ENCODE measurements at places on chromosomes 4 and X.

DNA sequence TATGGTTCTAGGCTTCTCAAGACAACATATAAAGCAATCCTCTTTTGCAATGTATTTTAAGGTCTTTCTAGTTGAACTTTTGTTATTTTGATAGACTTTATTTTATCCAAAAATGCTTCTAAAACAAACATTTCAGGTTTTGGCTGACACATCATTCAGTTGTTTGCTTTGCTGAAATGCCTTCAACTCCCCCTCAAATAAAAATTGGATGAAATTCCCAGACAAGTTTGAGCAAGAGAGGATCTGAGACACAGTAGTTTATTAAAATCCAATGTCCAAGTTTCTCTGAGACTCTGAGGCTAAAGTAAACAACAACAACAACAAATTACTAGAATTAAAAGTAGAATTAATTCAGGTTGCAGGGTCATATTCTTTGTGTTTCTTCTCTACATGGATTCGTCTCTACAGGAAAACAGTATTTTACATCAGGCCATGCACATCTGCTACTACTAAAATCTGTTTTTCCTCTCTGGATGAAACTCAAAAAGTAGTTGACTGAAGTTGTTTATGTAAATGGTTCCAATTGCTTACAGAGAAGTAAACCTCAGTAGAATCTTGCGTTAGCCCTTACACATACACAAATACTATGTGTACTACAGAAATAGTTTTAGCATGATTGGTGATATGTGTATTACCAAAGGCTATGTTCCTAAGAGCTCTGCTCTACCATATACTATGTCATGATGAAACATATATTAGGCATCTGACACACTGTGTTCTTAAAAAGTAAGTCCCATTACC lies 64.9 kb downstream of the PRSS12 start:
- DNase-seq, result peak; percentile 72

DNA sequence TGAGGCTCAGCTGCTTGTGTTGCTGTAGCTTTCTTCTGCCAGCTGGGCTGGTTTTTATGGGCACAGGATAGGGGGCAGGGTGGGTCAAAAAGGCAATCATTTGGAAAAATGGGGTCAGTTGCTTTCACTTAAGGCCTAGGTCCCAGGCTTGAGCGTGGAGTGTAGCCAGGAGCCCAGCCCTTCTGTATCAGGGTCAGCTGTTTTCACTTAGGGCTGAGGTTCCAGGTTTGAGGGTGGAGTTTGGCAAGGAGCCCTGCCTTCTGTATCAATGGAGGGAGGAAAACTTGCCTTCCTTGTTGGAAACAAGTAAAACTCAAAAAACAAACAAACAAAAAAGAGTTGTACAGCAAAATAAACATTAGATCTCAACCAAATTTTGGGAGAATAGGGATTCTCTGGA lies 37.0 kb upstream of the UGT8 start:
- DNase-seq, result no peak

DNA sequence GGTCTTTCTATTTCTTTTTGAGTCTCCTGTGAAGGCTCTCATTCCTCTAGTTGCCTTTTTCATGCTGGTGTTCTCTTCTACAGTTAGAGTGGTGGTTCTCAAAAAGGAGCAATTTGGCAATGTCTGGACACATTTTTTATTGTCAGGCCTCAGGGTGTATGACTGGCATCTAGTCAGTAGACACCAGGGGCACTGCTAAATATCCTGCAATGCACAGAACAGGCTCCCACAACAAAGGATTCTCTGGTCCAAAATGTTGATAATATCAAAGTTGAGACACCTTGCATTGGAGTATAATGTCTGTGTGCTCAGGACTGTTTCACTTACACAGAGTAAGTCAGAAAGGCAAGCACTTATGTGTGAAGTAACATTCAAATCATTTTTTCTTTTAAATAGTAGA lies 1360.7 kb downstream of the ADGRL3 start:
- DNase-seq, result no peak

- DNase-seq, result no peak
Observed at GRCh38 chr4:57605376-57605775, 495.2 kb upstream of the IGFBP7 start.

DNA sequence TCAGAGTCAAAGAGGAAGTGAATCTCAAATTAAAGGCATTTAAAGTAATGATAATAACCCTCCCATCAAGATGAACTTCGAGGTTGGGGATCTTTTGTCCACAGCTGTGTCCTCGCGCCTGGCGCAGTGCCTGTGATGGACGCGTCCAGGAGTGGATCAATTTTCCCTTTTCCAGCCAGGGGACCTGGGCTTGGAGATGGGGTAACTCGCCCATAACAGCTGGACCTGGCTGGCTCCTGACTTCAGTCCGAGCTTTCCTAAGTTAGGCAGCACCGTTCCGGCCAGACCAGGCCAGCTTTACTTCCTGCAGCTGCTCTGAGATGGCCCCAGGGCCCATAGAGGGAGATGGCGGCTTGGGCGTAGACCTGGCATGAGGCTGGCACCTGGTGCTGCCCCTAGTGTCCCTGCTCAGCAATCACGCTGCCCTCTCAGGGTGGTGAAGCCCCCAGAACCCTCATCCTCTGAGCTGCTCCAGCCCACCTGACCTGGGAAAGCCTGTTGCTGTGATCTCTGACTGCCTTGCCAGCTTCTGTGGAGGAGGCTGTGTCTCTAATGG lies 23.9 kb downstream of the ADRA2C start:
- DNase-seq, result no peak

- DNase-seq, result no peak
Observed at GRCh38 chr4:111230265-111230664, 607.4 kb upstream of the PITX2 start.

- no peak for DNase-seq
Observed at GRCh38 chr4:146960634-146961033, 15.0 kb upstream of the TTC29 start.

GRCh38 chr4:169398316-169398715 lies 127.6 kb upstream of the SH3RF1 start:
- peak; percentile 82 for DNase-seq

GRCh38 chr4:142330311-142330710 lies 515.8 kb downstream of the INPP4B start:
- DNase-seq, result no peak

DNA sequence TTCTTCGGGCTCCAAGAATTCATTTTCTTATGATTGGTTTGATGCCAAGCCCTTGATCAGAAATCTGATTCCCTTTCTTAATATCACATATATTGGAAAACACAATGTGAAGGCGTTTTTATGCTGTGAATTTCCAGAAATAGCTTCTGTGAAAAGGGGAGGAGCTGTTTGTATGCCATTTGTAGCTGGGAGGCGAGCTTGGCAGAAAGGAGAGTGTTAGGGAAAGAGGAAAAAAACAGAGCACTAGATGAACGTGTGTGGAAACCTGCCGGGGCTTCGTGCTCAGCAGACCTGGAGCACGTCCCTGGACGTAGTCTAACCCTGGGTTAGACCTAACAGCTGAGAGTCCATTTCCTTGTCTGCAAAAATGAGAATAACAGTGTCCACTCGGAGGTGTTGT lies 3.4 kb downstream of the CLCN4 start:
- DNase-seq, result no peak

DNA sequence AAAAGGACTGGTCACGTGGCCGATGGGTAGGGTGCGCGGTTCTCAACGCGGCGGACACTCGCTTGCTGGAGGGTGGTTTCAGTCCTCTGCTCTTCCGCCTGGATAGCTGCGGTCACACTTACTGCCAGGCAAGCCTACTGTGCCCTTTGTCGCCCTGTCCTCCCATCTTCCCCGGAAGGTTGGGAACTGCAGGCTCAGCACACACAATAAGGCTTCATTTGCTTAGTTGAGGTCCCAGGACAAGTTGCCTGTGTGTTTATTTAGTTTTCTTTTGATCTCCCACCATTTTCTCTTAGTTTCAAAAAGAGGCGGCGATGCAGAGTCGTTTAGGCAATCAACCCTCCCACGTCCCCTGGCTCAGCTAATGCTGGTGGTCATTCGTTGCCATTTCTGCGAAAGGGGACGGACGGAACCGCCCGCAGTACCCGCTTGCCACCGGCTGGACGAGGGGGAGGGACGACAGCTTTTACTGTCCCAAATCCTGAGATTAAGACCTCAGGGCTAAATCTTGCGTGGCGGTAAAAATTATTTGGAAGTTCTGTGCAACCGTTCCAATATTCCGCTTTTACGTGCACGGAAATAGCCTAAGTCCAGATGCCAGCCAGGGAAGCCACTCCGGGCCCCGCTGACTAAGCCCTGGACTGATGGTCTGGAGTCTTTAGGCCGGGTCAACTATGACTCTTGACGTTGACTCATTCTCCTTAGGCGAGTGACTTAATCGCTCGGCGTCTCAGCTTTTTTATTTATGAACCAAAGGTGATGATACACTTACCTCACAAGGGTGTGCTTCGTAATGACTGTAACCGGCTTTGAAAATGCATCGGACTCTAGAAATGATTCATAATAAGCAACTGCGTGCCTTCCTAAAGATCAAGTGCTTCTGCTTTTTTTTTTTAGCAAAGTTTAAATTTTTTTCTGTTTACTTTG lies 671 bp upstream of the EIF4E start:
- peak; percentile 87 for DNase-seq

GRCh38 chrX:152044383-152044782 lies 69.9 kb upstream of the GABRE start:
- DNase-seq, result no peak

DNA sequence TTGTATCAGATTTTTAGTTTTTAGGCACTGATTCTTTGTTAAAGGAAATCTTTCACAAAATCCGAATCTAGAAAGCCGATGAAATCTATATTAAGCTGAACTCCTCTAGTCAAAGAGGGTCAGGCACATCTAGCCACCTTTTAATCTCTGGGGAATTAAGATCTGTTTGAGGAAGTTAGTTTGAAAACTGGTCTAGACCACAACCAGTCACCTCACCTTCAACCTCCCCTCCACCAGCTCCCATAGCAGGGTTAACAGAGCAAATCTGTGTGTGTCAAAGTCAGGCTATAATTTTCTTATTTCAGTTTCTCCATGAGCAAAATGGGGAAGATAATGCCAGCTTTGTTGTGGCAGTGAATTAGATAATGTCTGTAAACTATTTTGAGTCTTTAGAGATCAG lies 110.0 kb upstream of the IGFBP7 start:
- no peak for DNase-seq

DNA sequence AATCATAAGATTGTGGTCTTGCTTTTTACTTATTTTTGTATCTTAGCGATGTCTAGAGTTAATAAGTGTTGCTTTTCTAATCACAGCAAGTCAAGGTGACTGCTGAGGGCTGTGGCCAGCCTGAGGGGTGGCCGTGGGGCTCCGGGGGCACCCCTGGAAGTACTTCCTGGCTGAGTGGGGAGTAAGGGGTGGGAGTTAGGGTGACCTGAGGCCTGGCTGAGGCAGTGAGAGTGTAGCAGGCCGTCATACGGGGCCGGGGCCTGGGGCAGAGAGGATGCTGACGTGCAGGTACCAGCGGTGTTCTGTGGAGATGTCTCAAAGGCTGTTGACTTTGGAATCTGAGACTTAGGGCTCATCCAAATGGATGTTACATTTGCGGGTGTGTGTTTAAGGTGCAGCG lies 29.3 kb downstream of the PIGG start:
- DNase-seq, result no peak

DNA sequence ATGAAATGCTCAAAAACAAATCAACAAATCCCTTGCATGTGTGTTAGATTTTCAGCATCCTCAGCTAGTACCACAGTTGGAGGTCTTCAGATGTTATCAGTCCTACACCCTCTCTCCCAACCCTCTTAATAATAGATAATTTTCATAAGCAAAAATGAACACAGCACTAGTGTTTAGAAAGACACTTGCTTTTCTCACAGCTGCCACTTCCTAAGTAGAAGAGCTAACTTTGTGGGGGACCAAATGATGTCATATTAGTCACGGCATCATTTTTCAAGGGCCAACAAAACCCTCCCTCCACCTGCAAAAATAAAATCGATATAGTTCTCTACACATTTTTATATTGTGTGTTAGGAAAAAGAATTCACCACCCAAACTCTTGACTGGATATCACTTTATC lies 163.5 kb upstream of the GYPA start:
- DNase-seq, result no peak

- DNase-seq, result no peak
Observed at GRCh38 chrX:42886519-42886918, 108.6 kb upstream of the PPP1R2C start.

GRCh38 chr4:86278126-86278525 lies 81.7 kb downstream of the MAPK10 start:
- DNase-seq, result no peak

- DNase-seq, result no peak
Observed at GRCh38 chr4:157165935-157166610, 54.5 kb upstream of the GRIA2 start.

DNA sequence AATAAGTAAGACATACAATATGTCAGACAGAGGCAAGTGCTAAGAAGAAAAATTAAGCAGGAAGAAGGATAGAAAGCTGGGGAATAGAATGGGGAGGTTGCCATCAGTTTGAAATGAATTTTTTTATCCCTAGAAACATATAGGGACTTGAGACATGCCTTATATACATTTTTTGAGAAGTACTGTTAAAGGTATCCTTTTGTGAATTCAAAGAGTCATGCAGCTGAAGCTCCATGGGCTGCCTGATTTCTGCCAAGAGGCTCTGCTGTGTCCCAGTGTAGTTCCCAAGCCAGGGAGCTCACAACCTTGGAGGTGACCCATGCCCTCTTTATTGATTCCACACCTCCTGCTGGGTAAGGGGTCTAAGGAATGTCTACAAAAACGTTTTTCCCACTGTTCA lies 564.6 kb upstream of the DIPK2B start:
- DNase-seq, result no peak

DNA sequence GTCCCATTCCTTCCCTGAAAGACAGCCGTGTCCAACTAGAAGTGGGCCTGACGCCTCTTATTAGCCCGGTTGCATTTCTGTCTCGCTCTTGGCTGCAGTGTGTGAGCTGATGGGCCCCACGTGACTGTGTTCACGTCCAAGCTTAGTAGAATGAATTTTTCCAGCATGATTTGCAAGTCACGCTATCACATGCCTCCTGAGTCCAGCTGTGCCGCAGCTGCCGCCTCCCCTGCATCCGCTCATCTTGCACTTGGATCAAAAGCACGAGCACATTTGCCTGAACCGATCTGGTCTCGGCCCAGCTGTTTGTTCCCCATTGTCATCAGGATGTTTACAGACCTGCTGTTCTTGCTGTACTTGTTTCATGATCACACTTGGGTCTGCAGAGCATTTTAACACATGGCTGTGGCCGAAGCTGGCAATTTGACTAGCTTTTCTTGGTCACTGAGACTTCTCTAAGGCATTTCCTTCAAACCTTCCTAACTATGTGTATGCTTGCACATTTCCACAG lies 126.5 kb downstream of the KIT start:
- DNase-seq, result peak; percentile 96

DNA sequence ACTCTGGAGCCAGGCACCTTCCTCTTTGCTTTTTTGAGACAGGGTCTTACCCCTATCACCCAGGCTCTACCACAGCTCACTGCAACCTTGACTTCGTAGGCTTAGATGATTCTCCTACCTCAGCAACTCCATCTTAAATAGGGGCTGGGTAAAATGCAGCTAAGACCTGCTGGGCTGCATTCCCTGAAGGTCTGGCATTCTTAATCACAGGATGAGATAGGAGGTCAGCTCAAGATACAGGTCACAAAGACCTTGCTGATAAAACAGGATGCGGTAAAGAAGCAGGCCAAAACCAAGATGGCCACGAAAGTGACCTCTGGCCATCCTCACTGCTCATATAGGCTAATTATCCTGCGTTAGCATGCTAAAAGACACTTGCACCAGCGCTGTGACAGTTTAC lies 770.8 kb upstream of the PRKX start:
- no peak for DNase-seq
